Stimulated activated CD4-positive, alpha-beta T cell treated with anti-CD3 and anti-CD28 coated beads, TNF-alpha, amount 100 ng/mL, for 1 hour (primary cell): ENCODE measurements at places on chromosomes 3 and 15.

GRCh38 chr15:62568702-62569101, 403.6 kb upstream of the C2CD4B start:
- DNase-seq = no peak

DNA sequence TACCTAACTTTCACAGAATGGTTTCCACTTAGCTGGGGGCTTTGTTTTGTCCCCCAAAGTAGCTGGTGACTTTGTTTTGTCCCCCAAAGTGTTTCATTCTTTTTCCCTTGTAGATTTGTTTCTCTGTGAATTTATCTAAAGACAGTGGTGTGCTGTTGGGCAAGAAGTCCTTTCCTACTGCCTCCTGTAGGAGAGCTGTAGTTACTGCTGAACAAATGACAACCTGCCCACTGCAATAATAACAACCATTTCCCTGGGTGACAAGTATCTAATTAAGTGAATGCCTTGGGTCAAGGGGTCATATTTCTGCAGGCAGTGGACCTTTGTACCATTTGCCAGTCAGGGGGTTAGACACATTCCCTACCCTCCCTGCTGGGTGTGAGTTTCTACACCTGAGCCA, 125.4 kb upstream of the BFSP2 start:
- DNase-seq = no peak

GRCh38 chr3:172461530-172462138, 13.4 kb upstream of the GHSR start:
- no peak for DNase-seq

DNA sequence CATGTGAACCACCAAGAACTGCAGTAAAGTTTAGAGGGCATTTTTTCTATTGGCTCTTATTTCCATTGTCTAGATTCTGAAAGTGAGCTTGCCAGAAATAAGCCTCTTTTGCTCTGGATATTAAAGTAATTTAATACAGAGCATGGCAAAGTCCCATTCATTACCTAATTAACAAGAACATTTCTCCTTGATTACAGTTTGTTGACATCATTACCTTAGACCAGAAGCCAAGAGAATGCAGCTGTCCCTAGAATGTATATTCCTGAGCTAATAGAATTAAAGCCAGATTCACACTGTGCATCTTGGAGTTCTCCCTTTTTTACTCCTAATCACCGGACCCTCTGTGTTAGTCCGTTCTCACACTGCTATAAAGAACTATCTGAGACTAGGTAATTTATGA, 46.4 kb upstream of the TM4SF4 start:
- DNase-seq = no peak

- no peak for DNase-seq
Measured at GRCh38 chr3:59456852-59457485, 407.1 kb upstream of the CFAP20DC start.

- no peak for DNase-seq
Measured at GRCh38 chr3:106691476-106691875, 685.8 kb upstream of the CCDC54 start.

DNA sequence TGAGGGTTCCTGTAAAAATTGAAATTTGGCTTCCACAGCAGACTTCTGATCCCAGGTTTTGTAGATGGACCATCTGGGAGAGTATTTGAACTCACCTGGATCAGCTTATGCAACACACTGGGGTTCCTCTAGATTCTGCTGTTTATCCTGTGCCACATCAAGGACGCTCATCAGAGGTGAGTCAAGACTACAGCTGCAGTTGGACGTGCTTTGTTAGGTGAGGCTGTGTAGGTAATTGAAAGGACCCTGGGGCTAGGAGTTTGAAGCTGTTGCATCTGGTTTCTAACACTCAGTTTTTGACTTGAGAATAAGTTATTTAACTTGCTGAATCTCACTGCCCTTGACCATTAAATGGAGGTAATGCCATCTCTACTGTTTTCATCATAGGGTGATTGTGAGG, 394.2 kb downstream of the EDEM1 start:
- DNase-seq = no peak

DNA sequence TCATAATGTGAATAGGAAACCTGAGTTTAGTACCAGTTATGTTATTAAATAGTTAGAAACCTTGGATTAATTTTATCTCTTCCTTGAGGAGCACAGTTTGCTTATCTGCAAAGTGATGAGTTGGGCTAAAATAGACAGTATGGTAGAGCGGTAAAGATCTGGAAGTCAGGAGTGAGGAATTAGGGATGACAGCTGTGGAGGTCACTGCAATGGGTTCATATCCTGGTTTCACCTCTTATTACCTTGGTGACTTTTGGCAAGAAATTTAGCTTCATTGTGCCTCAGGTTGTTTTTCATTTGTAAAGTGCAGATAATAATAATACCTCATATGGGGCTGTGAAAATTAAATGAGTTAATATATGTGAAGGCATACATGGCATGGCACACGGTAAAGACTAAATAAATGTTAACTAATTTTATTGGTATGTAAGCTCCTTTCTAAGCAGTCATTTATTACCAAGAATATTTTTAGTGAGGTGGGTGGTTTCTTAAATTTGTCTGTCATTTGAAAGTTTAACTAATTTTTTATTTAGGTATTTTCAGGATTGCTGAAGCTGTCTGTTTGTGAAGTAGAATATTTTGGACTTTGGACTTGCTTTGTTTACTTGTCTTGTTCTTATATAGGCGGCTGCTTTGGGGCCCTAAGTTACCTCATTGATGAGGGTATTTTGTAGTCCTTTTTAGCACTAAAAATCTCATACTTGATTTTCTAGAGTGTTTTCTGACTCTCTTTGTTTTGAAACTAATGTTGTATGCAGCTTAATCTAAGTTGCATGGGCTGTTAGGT, 41.8 kb downstream of the SLMAP start:
- DNase-seq = no peak

DNA sequence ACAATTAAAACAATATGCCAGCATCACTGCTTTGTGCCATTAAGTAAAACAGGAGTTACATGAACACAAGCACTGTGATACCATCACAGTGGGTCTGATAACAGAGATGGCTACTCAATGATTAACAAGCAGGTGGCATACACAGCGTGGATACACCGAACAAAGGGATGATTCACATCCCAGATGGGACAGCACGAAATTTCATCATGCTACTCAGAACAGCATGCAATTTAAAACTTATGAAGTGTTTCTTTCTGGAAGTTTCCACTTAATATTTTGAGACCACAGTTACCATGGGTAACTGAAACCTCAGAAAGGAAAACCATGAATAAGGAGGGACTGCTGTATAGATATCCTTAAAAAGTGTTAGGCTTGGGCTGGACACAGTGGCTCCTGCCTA, 44.5 kb downstream of the SLC24A1 start:
- no peak for DNase-seq

GRCh38 chr15:65651831-65652749, 30.4 kb downstream of the SLC24A1 start:
- DNase-seq = no peak

DNA sequence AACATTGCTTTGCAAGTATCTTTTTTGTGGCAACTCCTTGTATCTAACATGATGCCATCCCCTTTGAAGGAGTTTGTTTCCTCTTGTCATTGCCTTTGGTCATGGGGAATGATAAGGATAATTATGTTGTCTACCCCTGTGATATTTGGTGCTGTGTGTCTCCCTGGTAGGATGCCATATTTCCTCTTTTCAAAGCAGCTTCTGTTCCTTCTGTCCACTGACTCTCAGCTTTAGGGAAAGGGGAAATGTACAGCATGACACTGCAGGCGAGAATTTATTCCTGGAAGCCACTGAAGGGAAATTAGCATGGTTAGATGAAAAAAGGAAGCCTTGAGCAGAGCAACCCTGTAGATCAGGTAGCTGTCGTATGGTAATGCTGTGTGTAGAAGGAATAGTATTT, 576.7 kb downstream of the CADM2 start:
- no peak for DNase-seq

DNA sequence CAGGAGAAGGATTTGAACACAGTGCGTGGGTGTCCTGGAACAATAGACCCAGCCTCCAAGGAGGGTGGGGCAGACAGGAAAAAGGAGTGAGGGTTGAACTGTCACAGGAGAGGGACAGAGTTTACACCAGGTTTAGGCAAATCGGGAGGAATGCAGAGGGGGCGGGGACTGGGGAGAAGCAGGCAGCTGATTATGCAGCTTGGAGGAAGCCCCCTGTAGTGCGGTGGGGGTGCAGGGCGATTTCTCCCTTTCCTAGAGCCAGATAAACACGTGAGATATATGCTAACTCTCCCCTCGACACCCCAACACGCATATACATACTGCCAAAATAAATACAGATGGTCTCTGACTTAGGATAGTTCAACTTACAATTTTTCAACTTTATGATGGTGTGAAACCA, 108.6 kb upstream of the PRR20G start:
- no peak for DNase-seq

- no peak for DNase-seq
Measured at GRCh38 chr3:127158614-127159229, 34.2 kb upstream of the PRR23E start.

GRCh38 chr15:94015324-94015723, 216.0 kb upstream of the MCTP2 start:
- no peak for DNase-seq

DNA sequence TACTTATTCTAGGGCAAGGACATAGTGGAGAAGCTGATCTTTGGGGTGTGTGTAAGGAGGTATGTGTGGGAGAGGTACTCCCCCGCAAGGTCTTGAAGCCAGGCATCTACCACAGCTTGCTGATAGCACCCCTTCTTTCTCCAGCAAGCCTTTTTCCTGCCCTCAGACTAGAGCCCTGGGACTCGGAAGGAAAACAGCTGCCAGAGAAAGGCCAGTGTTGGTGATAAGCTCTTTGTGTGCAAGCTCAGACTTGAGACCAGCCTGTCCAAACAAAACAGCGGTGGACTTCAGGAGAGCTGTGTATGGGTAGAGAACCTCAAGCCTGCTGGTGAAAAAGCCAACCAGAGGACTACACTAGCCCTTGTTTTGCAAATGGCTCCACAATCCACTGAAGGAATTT, 1028.6 kb downstream of the MCTP2 start:
- DNase-seq = no peak

GRCh38 chr15:39434163-39434562, 146.7 kb upstream of the THBS1 start:
- no peak for DNase-seq

- no peak for DNase-seq
Measured at GRCh38 chr15:55970286-55970685, 23.1 kb downstream of the NEDD4 start.

DNA sequence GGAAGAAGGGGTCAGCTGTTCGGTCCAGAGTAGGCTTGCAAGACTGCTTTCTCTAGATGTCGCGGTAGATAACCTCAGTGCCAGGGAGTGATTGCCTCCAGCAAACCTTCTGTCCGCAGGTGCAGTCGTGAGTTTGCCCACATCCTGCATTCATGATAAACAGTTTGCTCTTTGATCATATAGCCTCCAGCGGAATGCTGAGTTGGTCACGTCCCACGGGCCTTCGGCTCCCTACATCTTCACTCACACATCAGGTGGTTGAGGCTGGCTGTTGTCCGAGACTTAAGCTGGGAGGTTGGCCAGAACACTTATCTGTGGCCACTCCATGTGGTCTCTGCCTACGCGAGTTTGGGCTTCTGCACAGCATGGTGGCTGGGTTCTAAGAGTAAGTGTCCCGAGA, 62.1 kb upstream of the NR2C2 start:
- DNase-seq = no peak

- no peak for DNase-seq
Measured at GRCh38 chr3:61371123-61371522, 119.9 kb upstream of the FHIT start.

- no peak for DNase-seq
Measured at GRCh38 chr3:123081718-123082369, 15.0 kb downstream of the PDIA5 start.

DNA sequence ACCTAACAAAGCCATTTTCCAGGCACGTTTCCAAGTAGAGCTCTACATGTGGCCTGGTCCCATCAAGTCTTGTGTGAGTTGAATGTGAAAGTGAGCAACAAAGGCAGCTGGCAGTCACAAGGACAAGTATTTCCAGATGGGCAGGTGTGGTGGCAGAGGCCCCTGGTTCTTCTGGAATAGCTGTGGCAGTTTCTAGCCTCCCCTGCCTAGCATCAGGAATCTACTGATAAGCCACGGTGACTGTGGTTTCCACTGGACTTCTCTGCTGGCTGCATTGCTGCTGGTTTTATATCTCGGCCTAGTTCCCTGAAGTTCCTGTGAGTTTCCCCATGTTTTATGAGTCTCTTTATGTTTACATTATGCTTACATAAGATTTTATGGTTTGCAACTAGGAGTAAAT, 117.7 kb downstream of the GOLIM4 start:
- DNase-seq = no peak

DNA sequence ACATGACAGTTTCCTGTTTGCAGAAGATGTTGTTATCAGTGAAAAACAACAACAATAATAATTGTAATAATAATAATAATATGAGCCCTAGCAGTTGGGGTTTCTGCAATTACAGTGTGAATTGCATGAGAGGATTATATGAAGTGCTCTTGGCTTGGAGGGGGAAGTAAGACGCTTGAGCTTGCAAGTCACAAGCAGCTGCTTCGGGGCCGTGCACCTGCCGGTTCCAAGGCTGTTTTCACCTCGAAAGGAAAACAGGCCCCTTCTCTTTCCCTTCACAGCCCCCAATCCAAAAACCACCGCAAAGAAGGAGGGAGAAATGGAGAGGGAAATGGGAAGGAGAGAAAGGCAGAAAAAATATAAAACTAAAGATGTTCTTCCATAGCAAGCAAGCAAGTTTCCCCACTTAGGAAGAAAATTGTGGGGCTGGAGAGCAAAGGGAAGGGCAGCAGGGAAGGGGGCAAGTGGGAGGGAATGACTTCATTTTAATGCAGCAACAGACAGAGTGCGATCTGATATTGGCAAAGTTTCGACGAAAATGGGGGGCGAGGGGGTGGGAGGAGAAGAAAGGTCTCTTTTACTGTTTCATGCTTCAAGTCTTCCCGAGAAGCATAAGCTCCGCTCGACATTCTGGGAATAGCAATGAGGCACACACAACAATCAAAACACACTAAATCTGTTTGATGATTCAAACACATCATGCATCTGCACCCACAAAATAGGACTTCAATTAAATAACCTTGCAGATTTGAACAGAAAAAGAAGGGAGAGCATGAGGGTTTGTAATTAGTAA, 284.2 kb upstream of the ATP11B start:
- DNase-seq = no peak

- no peak for DNase-seq
Measured at GRCh38 chr3:32239307-32240158, 1.1 kb downstream of the CMTM8 start.

DNA sequence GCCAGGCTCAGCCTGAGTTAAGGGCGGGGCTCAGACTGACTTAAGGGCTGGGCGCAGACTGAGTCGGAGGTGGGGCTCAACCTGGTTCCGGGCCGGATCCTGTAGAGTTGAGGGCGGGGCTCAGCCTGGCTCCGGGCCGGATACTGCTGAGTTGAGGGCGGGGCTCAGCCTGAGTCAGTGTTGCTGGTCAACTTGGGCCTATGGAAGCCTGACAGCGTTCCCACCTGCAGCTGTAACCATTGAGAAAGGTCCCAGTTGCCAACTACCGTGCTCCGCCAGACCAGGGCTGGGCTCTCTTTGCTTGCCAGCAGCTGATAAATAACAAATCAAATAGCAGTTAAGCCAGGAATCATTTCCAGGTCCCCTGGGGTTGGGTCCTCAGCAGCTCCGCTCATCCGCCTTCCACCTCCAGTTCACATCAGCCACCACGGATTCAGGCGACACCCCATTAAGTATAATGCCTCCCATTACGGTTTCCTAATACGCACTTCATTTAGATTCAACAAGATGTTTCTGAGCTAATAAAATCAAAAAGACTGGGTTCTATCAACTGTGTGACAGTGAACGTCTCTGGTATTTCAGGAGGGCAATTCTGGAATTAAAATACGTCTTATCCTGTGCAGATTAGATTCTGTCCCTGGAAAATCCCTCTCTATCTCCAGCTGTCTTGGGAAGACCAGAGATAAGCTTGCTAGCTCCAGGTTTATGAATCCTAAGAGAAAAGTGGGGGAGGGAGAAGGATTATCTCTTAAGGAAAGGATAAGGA, 7.3 kb downstream of the GRIP2 start:
- no peak for DNase-seq
